T1000 (cell line): ENCODE measurements at places on chromosomes 7 and 10.
A peak's percentile ranks its signal among the peaks of the same experiment; 100 is the strongest.

DNA sequence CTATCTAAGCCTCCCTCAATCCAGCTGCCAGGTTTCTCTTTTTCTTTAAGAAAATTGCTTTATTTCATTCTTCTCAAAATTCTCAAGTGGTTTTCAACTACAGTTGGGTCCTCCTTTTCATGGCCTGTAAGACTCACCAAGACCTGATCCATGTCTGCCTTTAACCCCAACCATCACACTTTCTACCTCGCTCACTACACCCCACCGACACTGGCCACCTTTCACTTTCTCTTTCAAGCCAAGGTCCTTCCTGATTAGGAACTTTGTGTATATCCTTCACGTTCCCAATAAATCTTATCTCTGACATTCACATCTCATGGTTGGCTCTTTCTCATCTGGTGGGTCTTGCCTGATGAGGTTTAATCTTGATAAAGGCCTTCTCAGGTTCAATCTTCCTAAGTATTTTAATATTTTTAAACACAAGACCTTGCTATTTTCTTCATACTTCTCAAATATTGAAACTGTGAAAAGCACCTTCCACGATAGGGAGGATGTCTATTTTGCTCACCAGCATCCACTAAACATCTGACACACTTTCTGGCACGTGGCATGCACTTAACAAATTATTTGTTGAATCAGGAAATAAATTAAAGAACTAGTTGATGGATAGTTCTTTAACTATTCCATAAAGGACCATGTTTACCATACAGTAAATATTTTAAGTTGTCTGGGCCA lies 624.8 kb downstream of the GRID1 start:
- no peak for DNase-seq

- no peak for DNase-seq
Observed at GRCh38 chr7:123935436-123936381, 10.7 kb downstream of the SPAM1 start.

DNA sequence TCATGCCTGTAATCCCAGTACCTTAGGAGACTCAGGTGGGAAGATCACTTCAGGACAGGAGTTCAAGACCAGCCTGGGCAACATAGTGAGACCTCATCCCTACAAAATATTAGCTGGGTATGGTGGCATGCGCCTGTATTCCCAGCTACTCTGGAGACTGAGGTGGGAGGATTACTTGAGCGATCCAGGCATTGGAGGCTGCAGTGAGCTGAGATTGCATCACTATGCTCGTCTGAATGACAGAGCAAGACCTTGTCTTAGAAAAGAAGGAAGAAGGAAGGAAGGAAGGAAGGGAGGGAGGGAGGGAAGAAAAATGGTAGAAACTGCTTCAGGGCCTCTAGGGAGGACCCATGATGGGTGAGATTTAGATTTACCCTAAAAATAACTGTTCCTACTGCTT lies 112.3 kb downstream of the SPDYE5 start:
- DNase-seq, result no peak

GRCh38 chr7:152395112-152395511 lies 40.7 kb downstream of the KMT2C start:
- no peak for DNase-seq

- DNase-seq, result no peak
Observed at GRCh38 chr10:43622038-43622437, 15.8 kb downstream of the ZNF485 start.

DNA sequence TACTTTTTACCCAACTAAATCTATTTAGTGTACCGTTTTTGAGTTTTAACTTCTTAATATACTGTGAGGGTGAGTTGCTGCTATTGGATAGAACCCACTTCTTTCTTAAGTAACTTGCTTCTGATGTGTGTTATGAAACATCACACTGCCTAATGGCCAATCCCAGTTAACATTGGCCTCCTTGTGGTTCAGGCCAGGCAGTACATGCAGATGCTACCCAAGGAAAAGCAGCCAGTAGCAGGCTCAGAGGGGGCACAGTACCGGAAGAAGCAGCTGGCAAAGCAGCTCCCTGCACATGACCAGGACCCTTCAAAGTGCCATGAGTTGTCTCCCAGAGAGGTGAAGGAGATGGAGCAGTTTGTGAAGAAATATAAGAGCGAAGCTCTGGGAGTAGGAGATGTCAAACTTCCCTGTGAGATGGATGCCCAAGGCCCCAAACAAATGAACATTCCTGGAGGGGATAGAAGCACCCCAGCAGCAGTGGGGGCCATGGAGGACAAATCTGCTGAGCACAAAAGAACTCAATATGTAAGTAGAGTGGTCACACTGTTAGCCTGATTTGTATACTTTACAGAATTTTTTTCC lies 39.7 kb downstream of the TES start:
- no peak for DNase-seq

GRCh38 chr7:85392789-85393188 lies 205.9 kb upstream of the SEMA3D start:
- no peak for DNase-seq

GRCh38 chr7:16838386-16838785 lies 33.6 kb upstream of the AGR2 start:
- no peak for DNase-seq

DNA sequence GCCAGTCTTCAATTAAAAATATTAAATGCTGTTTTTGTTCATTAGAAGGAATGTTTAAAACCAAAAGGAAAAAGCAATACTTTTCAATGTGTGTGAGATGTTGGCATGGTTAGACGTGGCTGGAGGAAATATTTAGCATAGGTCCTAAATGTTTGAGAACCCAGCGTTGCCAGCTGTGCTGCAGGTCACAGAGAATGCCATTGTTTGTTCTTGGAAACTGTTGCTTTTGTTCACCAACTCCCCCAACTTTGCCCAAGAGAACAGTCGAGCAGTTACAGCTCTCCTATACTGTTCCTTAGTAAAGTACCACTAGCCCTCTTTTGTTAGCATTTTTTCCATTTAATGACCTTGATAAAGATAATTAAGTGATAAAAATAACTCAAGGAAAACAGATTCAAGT lies 44.5 kb upstream of the ELMO1 start:
- no peak for DNase-seq

DNA sequence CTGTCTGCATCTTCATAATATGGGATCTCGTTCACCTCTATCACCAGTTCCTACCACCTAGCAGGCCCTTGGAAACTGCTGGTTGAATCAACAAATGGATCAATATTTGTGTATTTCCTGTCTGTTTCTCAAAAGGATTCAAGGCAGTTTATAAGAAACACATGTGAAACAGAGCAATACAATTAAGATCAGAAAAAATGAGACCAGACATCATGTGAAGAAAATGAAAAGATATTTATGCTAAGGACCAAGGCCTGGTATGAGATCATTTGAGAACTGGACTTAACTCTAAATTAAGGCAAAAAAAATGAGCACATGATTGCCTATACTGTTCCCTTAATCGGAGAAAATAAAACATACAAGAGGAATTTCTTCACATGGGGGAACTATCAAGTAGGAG lies 589.0 kb downstream of the SUGCT start:
- no peak for DNase-seq

DNA sequence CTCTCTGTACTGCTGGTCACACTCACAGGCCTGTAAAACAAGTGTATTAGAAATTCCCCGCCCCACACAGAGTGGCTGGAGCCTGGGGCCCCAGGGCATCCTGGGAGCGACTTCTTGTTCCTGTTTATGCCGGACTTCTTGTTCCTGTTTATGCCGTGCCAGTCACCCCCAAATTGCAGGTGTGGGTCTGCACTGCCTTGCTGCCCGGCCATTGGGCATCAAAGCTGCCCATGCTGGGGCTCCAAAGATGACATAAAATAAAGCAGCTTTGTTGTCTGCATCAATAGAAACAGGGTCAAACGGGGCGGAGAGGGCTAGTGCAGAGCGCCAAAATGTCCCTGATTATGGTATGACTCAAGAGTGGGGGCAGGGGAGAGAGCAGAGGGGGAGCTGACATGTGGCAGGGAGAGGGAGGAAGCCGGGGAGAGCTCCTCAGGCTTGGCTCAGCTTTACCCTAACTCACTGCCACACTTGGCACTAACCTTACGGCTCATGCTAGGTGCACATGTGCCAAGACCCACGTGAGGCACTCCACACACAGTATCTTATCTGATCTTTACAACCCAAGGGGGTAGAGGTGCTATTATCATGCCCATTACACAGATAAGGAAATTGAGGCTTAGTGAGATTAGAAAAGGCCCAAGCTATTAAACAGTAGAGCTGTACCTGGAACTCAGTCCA lies 98.4 kb downstream of the PIP4K2A start:
- DNase-seq, result no peak

DNA sequence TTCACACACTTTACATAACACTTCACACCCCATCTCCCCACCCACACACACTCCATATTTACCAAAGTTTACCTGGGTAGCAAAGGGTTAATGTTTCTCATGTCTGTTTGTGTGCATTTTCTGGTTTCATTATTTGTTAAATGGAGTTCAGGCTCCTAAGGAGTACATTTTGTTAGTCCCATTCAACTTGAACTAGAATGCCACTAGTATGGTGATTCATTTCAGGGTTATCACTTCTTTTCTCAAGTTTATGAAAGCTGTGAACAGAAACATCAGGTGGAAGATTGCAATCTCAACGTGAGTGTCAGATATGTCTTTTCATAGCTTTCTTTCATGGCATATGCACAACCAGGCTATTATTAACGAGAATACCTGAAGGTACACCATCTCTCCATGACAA lies 1027.5 kb downstream of the GATA3 start:
- DNase-seq, result no peak

- DNase-seq, result peak; percentile 36
Observed at GRCh38 chr10:115092555-115093285, 445 bp upstream of the ATRNL1 start.

DNA sequence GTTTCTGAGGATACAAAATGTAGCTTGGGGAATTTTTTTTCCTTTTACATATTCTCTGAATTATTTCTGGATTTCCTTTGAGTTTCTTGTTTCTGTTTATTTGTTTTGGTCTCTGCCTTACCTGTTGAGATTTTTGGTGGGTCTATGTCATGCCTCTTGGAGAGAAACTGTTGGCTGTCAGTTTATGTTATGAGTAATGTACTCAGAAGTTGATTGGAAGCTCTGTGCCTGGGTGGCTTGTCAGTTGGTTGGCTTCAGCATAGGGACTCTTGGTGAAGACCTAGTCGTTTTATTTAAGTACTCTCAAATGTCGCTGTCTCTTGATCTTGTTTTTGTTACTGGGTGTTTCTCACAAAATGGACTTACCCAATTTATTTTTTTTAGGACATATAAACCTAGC lies 132.4 kb downstream of the CDK14 start:
- no peak for DNase-seq

DNA sequence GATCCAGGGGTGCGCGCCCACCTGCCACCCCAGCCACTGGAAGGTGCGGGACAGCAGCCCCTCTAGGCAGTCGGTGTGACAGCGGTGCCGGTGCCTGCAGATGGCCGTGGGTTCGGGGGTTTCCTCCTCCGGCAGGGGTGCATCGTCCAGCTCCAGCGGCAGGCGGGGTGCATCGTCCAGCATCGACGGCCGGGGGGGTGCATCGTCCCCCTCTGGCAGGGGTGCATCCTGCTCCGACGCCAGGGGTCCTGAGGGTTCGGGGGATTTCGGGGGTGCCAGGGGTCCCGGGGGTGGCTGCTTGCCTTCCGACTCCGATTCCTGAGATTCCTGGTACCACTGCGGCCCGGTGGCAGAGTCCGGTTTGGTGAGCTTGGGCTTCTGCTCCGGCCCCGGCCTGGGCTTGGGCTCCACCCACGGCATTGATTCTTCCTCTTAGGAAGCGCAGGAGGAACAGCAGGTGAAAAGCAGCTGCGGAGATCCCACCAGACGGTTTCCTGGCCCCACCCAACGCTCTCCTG lies 90.2 kb upstream of the RAB18 start:
- DNase-seq, result no peak

DNA sequence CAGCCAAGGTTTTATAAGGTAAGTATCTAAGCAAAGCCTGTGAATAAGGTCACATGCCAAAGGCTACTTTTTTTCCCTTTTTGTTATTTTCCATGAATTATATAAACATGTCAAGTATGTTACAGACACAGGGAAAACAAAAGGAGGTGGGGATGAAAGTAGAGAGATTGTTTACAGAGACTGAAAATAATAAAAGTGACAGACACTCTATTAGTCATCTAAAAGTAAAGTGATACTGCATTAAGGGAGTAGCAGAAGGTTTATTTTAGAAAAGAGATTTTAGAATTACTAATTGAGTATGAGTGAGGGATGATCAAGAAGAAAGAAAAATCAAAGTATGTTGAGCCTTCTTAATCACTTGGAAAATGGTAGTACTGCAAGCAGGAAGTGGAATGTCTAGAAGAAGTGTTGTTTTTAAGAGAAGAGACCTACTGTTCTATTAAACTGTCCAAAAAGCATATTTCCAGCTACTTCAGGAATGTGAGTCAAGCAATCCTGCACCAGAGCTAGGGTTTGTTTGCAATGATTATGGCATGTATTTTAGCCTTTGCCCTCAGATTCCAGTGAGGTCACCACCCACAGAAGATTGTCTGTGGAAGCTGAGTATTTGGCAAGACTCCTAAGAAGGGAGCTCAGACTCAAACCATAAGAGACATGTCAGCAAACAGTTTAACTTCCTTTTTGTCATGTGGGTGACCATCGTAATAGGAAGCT lies 177.9 kb upstream of the PLXDC2 start:
- DNase-seq, result peak; percentile 16

GRCh38 chr7:103691291-103691690 lies 245.3 kb upstream of the SLC26A5 start:
- no peak for DNase-seq

GRCh38 chr7:48473205-48473865 lies 302.1 kb downstream of the ABCA13 start:
- no peak for DNase-seq

GRCh38 chr10:3761021-3761686 lies 23.9 kb downstream of the KLF6 start:
- no peak for DNase-seq
